ENCODE measurements at places on chromosomes 7 and 10. TPM values are rescaled to one million over a fixed set of nuclear protein-coding genes. Genes with fewer than 3 reads are reported as not detected.

Gene BTBD16
- polyA plus RNA-seq = not detected

Gene HPS1
- 41.4 TPM for polyA plus RNA-seq

Gene GPRIN2
- 0.03 TPM for polyA plus RNA-seq

DNA sequence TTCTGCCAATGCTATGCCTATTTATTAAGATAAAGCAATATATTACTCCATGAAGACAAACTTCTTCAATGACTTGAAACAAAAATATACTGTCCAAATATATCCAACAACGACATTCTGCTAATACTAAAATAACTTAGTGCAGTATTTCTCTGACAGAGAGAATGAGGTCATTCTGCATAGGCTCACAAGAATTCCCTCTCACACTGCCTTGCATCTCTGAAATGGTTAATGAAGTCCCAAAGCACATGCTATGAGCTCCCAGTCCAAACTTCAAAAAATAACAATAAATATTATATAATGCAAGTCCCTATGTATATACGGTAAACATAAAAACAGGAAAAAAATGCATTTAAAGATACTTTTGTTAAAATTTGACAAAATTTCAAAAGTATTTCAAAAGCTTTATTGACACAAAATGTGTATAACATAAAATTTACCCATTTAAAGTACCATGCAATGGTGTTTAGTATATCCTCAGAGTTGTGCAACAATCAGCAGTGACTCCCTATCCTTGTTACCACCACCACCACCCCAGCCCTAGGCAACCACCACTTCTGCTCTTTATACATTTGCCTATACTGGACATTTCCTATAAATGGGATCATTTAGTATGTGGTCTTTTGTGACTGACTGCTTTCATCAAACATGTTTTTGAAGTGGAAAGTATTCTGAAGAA lies 27.6 kb downstream of the CHCHD3 start:
- no peak for DNase-seq

Gene PLAC9
- polyA plus RNA-seq = 0.21 TPM

GRCh38 chr7:148803094-148803493 lies 81.0 kb downstream of the EZH2 start:
- DNase-seq = no peak
